Activated CD8-positive, alpha-beta T cell treated with anti-CD3 and anti-CD28 coated beads for 36 hours (primary cell): ENCODE measurements at places on chromosomes 1 and 21. TPM values are rescaled to one million over a fixed set of nuclear protein-coding genes. Genes with fewer than 3 reads are reported as not detected.
A peak's percentile ranks its signal among the peaks of the same experiment; 100 is the strongest.

- no peak for DNase-seq
Measured at GRCh38 chr1:59107916-59108315, 189.0 kb upstream of the FGGY start.

DNA sequence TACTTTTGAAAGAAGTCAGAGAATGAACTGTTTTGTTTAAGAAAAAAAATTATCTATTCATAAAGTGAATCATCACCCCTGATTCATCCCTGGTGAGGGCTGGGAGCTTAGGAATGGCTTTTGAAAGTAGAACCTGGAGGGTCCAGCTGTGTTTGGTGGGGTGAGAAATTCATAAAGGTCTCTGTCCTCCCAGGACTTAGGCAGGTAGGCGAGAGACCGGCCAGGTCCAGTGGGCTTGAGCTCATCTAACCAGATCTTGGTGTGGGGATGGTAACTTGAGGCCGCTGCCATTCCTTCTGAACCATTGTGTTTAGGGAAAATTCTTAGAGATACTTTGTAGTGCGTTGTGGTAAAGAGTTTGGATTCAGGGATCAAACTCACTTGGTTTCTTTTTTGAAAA is 156.8 kb upstream of the TNR start:
- no peak for DNase-seq

DNA sequence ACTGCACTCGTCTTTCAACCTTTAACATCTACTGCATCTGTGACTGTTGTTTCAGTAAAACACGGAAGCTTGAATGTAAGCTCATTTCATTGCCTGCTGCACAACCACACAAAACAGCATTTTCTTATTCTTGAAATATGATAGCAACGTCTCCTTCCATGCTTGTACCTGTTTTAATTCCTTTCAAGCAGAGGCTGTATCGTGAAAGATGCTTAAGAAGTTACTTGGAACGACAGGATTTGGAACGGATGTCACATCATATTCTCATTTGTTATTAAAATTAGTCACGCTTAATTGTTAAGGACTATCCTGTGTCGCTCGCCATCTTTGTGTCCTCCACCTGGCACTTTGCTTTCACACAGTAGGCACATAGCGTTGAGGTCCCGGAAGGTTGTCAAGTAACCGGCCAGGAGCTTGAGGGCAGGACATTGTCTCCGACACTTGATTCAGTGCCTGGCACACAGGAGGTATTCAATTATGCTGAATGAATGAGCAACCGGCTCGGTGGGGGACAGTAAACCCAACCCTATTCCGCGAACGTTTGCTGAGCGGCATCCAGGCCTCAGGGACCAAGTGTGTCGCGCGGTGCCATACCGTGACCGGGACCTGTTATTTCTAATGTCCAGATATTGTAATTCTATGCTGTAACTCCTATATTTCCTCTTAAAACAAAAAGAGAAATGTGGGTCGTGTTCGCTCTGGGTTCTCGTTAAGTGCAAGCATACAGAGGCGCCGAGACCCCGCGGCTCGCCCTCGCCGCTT is 499 bp upstream of the SH3GLB1 start:
- DNase-seq, result peak; percentile 66

DNA sequence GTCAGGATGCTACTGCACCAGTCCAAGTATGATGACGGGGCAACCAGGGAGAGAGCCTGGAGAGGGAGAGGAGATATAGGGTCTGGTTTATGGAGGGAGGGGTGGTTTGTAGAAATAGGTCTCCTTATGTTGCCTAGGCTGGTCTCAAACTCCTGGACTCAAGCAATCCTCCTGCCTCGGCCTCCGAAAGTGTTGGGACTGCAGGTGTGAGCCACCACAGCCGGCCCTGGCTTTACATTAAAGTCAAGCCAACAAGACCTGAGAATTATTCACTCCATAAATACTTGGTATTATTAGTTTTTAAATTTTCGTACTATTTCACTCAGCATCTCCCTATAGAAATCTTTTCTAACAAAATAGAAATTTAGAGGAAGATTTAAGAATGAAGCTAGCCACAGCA is 86.8 kb downstream of the MATN1 start:
- DNase-seq, result no peak

DNA sequence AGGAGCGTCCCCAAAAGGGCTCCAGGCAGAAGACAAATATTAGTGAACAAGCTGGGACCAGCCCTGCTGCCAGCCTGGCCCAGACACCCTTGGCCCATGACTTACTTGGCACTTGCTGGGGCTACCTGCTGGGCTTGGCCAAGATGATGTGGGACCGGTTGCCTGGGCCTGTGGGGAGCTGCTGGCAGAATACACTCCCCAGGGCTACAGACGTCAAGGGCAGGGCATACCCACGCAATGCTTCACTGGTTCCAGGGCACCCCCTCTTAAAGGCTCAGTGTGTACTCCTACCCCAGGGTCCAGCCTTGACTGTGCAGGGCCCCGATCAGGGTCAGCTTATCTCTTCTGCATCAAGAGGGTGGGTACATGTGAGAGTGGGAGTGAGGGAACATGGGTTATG is 106.5 kb upstream of the SLC2A1 start:
- no peak for DNase-seq

The FOXO6 gene
- 0.49 TPM for total RNA-seq
